ENCODE measurements at places on chromosomes 12 and 14. TPM values are rescaled to one million over a fixed set of nuclear protein-coding genes. Genes with fewer than 3 reads are reported as not detected.
A peak's percentile ranks its signal among the peaks of the same experiment; 100 is the strongest.

DNA sequence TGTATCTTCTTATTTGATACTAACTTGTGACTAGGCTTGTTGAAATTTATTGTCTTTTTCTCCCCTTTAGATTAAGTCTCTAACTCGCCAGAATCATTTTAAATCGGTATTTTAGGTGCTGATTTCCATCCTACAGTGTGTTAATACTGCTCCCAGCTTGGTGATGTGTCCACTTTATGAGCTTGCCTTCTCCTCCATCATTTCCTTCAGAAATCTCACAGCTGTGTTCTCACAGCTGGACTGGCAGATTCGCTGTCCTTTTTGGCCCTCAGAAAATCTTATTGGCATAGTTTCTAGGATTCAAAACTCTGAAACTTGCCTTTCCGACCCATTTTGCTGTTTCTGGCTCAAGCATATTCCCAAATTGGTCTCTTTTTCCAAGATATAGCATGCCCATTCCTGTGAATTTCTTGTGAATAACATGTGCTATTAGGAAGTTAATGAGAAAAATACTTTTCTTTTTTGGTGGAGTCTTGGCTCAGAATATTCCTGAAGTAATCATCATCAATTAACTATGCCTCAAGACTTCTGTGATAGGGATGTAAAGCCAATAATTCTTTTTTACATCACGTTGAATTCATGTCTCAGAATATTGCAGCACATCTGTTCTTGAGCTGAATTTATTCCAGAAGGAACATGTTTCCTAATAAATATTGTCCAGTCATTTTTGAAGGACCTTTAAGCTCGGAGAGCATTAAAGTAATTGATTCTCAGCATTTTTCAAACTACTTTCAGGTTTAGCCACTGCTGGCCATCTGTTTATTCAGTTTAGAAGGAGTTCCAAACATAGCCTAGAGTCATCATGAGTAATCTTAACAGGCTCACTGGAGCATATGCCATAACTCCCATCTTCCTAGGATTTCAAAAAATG is 50.0 kb upstream of the USP44 start:
- no peak for DNase-seq

DNA sequence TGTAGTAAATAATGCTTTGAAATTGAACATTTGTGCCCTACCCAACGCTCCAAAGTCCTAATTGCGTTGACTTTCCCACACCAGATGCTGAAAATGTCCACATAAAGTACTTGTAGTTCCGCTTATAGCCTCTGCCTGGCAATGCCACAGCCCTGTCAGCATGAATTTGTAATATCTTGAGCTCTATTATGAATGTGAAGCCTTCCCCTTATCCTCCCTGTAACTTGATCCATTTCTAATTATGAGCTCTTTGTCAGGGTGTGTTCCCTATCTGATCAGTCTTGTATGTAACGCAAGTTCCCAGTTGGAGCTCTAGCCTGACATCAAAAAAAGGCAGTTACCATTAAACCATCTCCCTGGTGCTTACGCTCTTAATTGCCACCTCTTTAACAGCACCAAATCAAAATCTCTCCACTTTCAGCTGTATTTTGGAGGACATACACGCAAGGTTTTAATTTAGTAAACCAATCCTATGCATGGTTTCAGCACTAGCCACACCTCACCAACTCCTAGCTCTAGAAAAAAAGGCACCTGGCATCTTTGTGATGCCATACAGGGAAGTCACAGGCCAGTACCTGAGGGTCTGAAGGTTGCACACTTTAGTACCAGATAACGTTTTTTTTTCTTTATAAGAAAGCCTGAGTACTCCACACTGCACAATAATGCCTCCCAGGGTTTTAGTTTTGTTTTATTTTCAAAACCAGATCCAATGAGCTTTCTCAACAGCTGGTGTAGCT is 69.3 kb downstream of the EEA1 start:
- DNase-seq, result no peak

GRCh38 chr14:104169699-104170479 is 31.5 kb downstream of the KIF26A start:
- no peak for DNase-seq

DNA sequence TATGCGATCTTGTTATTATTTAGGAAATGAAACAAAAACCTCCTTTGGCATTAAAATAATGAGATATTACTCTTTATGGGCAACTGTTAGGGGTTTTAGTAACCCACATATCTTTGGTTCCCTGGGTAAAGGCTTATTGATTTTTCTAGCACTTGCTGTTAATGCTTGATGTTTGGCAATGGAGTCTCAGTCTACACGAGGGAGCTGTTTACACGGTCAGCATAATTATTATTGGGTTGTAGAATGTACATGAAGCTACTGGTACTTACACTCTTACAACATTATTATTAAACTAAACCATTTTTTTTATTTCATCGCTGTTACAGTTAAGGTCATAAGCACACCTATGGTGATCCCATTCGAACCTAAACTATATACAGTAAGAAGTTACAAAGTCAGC is 12.1 kb downstream of the RPS29 start:
- DNase-seq, result no peak

DNA sequence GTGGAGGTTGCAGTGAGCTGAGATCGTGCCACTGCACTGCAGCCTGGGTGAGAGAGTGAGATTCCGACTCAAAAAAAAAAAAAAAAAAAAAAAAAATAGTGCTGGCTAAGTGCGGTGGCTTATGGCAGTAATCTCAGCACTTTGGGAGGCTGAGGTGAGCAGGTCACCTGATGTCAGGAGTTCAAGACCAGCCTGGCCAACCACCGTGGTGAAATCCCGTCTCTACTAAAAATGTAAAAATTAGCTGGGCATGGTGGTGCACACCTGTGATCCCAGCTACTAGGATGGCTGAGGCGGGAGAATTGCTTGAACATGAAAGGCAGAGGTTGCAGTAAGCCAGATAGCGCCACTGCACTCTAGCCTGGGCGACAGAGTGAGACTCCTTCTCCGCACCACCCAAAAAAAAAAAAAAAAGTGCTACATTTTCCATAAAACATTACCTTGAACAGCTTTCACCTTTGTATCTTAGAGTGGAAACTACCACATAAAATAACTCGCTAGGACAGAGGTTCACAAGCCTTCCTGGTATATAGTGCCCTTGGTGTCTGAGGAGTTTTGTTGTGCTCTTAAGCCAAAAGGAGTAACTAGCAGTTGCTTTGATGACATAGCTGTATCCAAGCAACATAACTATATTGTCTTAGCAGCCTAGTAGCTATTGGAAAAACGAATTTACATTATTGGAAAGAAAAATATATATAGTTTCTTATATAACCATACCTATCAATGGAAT is 11.1 kb downstream of the PTGES3 start:
- DNase-seq, result peak; percentile 30

DNA sequence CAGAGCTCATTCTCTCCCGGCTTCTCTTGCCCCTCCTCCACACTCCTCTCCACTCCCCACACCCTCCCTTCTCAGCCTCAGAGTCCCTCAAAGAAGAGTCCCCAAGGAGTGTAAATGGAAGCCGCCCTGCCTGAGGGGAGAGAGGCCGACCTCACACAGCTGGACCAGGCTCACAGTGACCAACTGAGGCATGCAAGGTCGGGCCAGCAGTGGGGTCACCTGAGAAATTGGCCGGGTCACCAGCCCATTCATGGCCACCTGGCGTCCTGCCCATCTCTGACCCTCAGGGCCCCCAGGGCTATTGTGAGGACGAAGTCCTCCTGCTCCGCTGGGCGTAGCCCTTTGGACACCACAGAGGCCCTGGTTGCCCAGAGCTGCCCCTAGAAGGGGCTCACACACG is 49.5 kb upstream of the NUAK1 start:
- no peak for DNase-seq

DNA sequence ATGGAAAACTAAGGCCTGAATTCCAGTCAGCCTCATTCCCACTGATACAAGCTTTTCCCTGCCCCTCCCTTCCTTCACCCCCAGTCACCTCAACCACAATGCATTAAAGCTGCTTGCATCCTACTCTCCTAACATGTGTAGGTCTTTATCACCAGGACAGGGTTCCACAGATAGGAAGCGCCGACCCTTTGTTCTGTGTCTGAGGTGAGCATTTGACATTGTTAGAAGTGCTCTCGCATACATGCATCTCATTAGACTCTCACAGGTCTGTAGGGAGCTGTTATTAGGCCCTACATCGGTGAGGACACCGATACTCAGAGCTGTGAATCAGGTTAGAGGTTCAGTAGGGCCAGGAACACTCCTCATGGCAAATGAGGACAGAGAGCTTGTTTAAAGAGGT is 13.2 kb upstream of the EDDM3A start:
- no peak for DNase-seq

DNA sequence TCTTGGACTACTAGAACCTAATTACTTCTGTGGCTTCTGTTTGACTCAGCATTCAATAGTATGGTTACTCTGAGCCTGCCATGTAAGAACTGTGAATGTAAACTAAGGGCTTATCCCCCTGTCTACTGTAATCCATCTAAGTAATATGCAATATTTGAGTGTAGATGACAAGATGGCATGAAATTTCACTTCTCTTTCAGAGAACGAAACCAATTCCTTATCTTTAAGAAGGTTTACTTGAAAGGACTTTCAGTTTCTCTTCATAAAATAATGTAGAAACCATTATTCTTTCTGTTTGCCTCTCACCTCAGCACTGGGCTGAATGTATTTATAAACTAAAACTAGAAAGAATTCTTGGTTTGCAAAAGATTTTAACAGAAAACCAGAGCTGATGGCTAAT is 60.4 kb upstream of the ARID2 start:
- DNase-seq, result no peak

KRT5 gene
- not detected for total RNA-seq

HPD gene
- total RNA-seq, result not detected

BBOF1 gene
- total RNA-seq, result 0.87 TPM

NKX2-8 gene
- total RNA-seq, result not detected

CEBPE gene
- not detected for total RNA-seq

TSPAN9 gene
- total RNA-seq, result not detected

BIN2 gene
- 109 TPM for total RNA-seq

CATSPERB gene
- 0.29 TPM for total RNA-seq

NPFF gene
- not detected for total RNA-seq

MYF6 gene
- not detected for total RNA-seq

ALG10 gene
- total RNA-seq, result 22.2 TPM

KRT79 gene
- 0.23 TPM for total RNA-seq

SLC25A21 gene
- not detected for total RNA-seq
